ENCODE measurements at places on chromosomes 5 and 9.

- DNase-seq: no peak
Observed at GRCh38 chr9:117323390-117323789, 91.5 kb downstream of the ASTN2 start.

- no peak for DNase-seq
Observed at GRCh38 chr9:120900824-120901223, 23.8 kb upstream of the PHF19 start.

GRCh38 chr9:119959846-119960545 is 590.8 kb upstream of the BRINP1 start:
- no peak for DNase-seq

DNA sequence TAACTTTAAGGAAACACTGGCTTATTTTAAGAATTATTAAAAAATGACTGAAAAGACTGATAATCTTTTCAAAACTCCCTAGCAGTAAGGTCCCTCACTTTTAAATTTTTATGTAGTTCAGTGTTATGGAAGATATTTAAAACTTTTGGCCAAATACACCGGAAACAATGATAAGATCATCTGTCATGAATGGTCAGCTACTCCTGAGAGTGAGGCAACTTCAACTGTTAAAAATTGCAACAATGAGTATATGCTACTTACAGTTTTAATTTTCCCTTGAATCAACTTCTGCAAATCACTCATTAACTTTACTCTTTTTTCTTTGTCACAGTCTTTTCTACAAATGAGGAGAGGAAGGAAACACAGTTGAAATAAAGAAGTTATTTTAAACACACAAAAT is 10.8 kb downstream of the PUM3 start:
- no peak for DNase-seq

GRCh38 chr5:55480781-55481180 is 54.0 kb downstream of the PLPP1 start:
- no peak for DNase-seq

- DNase-seq: no peak
Observed at GRCh38 chr5:174581894-174582293, 142.5 kb upstream of the MSX2 start.

DNA sequence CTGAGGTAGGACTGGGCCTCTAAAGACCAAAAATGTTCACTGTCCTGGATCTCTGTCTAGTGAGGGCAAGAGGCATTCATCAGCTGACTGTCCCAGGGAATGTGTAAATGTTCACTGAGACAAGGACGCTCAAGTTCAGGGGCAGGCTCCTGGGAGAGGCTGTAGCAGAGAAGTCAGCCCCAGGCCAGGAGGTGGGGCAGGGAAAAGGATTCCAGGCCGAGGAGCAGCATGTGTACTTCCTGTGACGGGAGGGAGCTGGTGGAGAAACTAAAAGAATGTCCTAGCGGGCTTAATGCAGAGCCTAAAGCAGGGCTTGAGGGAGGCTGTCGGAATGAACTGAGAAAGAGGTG is 205.8 kb downstream of the GABBR2 start:
- no peak for DNase-seq

GRCh38 chr9:127049044-127049443 is 73.4 kb downstream of the ANGPTL2 start:
- no peak for DNase-seq

GRCh38 chr9:112868461-112868860 is 22.2 kb downstream of the SLC46A2 start:
- no peak for DNase-seq

DNA sequence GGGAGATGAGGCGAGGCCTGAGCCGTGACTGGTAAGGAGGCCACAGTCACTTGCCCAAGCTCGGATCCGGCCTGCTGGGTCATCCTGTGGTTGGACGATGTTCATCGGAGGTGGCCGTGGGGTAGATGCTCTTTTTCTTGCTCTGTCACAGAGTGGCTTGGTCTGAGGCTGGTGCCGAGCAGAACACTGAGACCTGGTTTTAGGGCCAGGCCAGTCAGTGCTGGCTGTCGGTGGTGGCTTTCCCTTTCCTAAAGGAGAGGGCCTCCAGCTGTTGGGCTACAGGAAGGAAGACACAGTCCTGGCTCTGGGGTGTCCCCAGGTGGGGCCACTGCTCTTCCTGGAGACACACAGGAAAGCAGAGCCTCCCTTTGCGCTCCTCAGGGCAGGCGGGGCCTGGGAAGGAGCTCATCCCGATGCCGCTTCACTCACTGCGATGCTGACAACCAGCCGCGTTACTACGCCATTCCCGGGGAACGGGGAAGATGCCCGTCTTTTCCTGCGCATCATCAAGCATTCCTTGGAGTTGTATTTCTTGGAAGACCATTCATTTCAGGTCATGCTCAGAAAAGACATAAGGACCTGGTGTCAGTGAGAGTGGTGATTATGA is 254.8 kb upstream of the IRX4 start:
- DNase-seq: no peak

GRCh38 chr5:5995819-5996218 is 382.5 kb downstream of the MED10 start:
- no peak for DNase-seq

GRCh38 chr9:91712811-91713210 is 237.2 kb downstream of the ROR2 start:
- no peak for DNase-seq

- no peak for DNase-seq
Observed at GRCh38 chr5:142692321-142692894, 6.5 kb upstream of the FGF1 start.

DNA sequence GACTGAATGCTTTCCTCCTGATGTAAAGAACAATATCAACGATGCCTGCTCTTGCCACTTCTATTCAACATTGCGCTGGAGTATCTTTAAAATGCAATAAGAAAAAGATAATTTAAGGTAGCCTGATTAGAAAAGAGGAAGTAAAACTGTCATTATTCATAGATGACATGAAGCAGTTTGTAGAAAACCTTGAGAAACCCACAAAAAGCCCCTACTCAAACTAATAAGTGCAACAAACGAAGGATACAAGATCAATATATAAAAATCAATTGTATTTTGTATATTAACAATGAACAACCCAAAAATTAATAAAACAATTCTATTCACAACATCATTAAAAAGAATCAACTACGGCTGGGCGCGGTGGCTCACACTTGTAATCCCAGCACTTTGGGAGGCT is 76.4 kb upstream of the CKMT2 start:
- no peak for DNase-seq

DNA sequence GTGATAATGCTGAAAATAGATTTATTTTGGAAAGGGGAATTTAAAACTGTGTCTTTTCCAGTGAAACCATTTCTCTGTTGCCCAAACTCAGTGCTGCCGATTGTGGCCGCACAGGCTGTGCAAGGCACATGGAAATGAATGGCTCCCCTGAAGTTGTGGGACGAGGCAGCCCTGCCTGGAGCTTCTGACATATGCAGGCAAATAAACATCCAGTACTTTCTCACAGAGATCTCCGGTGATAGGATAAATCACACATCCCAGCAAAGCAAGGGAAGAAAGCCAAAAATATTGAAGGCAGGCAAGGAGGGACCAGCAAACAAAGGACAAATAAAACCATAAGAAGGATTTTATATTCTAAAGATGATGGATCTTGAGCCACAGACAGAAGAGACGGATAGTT is 464.5 kb downstream of the MTRR start:
- DNase-seq: no peak

GRCh38 chr5:142399891-142400290 is 75.1 kb upstream of the SPRY4 start:
- DNase-seq: no peak

DNA sequence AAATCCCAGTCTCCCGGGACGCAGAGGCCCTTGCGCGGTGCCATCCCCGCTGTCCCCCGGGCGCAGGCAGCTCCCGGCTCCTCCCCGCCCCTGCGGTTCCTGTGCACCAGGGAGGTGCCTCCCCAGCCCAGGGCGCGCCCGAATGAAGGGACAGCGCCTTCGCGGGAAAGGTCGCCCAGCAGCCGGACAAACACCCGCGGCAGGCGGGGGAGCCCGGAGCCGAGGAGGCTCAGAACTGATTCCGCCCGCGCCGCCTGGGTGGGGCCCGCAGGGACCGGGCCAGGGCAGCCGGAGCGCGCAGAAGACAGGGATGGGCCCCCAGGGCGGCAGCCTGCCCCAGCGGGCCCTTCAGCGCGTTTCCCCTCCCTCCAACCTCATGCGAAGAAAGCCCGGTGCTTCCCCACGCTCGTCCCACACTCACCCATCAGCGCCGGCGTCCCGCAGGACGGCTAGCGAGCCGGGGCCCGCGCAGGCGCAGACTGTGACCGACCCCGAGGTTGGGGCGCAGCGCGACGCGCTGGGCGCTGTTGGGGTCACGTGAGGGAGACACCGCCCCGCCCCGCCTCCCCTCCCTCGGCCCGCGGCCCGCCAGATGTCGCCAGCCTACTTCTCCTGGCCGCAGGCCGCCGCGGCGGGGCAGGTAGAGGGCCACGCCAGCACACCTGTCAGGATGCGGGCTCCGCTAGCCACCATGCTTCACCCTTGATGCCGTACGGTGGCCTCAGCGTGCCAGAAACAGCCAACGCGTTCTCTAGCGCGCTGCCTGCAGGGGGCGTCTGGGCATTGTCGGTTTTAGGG is at the start of gene SLC25A51:
TSS of gene SLC25A51 (minus strand) at position 481 of the 798 bp plus-strand sequence. CDS start 15,577 bp downstream, outside the sequence.
- DNase-seq: peak; percentile 92

- no peak for DNase-seq
Observed at GRCh38 chr9:5801739-5802113, 31.2 kb downstream of the ERMP1 start.

DNA sequence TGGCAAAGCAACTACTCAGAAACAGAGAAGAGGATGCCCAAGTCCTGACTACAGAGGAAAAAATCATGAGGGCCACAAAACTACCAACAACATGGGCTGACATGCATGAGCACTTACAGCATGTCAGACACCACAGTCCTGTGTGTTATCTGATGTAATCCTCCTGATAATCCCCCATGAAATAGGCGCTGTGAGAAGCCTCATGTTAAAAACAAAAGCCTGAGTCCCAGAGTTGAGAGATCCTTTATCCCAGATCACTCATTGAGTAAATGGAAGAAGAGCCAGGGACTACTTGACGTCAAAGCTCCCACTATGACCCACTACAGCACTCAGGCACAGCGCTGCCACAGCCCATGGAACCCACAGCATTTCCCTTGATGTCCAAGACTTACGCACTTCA is 7.2 kb upstream of the SPOCK1 start:
- no peak for DNase-seq

DNA sequence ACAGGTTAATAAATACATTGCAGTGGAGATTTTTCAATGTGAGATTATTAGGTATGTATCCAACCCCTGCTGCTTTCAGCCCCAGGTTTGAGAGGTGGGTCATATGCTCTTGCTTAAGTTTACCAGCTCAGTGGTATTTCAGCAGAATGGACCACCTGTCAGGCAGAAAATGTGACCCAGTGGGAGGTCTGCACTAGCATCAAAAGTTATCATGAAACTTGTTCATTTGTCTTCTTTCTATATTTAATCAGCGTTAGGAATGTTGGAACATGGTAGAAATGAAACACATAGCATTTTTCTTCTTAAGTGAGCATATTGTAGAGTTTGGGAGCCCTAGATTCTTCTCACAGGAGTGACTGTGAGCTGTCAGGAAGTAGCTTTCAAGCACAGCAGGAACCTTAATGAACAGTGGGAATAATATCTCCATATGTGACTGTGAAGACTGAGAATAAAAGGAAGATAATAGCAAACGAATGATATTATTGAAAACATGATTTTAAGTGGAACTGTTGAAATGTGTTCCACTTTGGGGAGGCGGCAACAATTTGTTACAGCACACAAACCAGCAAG is 596.9 kb upstream of the CDH6 start:
- DNase-seq: no peak

- no peak for DNase-seq
Observed at GRCh38 chr5:140821375-140822280, at the start of gene PCDHA5. TSS of gene PCDHA5 (plus strand) at chr5:140821613.

DNA sequence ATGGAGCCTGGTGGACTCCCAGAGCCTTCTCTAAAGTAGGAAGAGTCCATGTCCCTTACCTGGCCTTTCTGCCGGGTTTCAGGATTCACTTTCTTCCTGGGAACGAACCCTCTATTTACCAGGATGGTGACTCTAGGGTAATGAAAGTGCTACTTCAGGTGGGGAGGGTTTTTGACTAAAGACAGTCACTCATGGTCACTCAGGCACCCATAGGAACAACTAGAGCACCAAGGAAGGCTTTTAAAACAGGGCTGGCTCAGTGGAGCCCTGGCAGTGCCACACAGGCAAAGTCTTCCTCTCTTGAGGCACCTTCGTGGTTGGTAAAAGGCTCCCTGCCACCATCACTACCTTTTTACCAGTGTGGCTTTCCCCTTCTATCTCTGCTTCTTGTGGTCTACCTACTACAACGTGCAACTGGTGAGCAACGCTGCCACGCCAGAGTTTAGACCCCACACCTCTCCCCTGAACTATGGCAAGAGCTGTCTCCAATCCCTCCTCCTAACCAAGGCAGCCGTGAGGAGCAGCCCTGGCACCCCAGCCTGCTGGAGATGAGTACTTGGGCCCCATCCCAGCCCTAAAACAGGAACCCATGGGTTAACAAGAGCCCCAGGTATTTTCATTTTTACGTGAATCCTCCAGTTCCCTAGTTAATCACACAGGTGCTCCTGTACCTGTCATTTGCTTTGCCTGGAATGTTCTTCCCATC is 3.5 kb downstream of the SURF1 start:
- no peak for DNase-seq

- no peak for DNase-seq
Observed at GRCh38 chr5:112062181-112062580, 305.2 kb upstream of the NREP start.

DNA sequence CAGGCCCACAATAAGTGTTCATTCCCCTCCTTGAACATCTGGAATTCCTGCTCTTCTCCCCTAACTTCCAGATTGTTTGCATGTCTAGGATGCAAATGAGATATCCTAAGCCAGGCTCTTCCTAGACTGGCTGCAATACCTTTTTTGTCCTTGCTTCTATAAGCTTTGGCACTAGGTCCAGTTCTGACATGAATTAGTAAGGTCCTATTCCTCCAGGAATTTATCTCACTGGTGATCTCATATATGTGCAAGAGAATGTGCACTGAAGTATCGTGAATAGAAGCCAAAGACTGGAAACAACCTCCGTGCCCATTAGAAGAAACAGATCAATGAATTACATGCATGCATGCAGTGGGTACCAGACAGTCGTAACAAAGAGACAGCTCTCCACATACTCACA is 25.2 kb downstream of the DUSP1 start:
- DNase-seq: no peak

DNA sequence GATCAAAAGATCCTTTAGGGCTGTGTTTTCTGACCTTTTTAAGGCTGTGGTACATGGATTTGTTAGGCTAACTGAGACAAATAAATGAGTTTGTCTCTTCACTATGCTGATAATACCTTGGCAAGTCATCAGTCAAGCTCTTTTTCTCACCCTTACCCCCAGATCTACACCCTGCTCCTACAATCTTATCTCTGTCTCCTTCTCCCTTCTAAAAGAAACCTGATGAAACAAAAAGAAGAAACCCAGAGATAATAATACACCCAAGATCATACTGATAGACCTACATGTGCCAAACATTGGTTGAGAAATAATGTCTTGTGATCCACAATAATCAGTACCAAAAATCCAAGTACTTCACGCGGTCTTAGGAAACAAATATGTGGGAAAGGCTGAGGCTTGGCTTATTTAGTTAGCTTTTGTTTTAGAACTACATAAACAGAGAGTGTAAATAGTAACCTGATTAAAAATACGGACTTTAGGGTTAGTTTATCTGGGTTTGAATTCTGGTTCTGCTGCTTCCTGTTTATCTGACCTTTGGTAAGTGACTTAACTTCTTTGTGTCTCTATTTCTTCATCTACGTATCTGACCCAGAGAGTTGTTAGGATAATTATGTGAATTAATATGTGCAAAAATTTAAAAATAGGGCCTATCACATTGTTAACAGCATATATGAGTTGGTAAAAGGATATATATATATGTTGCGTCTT is 24.8 kb upstream of the PDCD1LG2 start:
- no peak for DNase-seq
